Activated T-cell treated with anti-CD3 and anti-CD28 coated beads for 4 hours (primary cell): ENCODE measurements at places on chromosomes 3 and 15.

- DNase-seq = no peak
Observed at GRCh38 chr3:190860521-190860920, 2.0 kb downstream of the GMNC start.

DNA sequence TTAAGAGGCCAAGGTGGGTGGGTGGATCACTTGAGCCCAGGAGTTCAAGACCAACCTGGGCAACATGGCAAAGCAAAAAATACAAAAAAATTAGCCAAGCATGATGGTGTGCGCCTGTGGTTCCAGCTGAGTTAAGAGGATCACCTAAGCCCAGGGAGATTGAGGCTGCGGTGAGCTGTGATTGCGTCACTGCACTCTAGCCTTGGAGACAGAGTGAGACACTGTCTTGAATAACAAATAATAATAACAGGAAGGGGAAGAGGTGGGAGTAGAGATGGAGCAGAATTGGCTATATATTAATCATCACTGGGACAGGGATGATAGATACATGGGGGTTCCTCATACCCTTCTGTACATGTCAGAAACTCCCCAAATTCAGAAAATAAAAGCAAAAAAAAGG is 23.8 kb upstream of the NMB start:
- no peak for DNase-seq

- no peak for DNase-seq
Observed at GRCh38 chr3:184737063-184737462, 25.2 kb upstream of the MAGEF1 start.

DNA sequence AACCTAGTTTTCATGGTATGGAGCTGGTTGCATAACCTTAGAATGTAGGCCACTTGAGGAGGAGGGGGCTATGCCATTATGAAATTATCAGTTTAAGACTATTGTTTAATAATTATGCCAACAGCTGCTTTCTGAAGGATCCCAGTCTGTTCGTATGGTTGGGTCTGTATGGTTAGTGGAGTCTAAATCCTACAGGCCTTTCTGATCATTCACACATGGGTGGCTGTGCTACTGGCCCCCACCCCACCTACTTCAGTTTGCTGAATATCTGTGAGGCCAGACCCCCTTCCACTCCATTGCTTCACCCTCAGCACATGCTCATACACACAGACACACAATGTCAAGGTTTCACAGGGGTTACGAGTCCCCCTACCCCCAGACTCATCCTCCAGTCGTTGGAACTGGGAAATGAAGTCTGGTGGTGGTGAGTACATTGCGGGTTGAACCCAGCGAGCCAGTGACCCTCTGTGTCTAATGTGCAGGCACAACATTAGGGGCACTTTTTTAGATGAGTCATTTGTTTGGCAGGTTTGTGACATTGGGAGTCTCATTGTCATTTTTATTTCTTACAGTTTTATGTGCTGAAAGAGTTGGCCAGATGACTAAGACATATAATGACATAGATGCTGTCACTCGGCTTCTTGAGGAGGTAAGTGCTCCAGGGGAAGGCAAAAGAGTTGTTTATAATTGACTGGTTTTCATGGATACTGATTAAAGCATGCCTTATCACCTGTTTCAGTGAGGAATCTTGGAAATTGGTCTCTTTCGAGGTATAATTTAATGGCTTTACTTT is 85.3 kb downstream of the TRAK1 start:
- DNase-seq = no peak

DNA sequence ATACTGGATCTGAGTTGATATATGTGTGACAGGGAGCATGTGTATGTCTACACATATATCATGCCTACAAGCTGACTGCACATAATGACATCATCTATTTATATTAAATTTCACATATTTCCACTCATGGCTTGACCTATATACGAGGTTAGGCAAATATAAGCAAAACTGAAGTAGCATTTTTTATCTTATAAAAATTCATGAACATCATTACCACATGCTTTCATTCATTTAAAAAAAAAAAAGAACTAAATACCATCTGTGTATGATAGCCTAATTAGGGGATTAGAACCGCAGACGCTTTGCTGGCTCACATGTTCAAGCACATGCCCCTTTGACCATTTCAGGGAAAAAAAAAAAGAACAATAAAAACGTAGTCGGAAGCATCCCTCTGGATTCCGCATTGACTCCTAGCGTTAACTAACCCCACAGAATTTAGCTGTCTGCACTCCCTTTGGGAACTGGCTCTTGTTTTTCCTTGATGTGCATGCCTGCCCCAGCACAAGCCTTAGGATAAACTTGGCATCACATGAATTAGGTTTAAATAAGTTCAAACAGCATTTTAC is 888.4 kb downstream of the ROBO1 start:
- no peak for DNase-seq

GRCh38 chr3:126555795-126556636 is 2.7 kb downstream of the C3orf22 start:
- DNase-seq = no peak

- DNase-seq = no peak
Observed at GRCh38 chr15:80721476-80721875, 26.4 kb downstream of the ABHD17C start.

DNA sequence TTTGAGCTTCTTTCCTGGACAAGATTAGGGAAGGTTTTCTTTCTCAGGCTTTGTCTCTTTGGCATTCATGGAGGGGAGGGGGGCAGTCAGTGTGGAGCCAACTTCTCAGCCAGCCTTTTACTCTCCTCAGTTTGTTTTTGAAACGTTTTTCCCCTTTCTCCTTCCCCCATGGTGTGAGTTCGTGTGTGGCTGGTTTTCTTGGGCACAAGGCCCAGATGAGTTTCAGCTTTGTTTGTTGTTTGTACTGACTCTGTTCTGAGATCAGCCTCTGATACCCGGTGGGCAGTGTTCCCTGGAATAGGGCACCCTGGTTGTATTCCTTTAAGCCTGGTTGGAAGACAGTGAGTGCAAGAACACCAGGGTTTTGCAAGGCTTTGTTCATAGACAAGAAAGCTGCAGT is 168.2 kb upstream of the RARB start:
- DNase-seq = no peak

GRCh38 chr3:64150623-64151207 is 74.6 kb downstream of the PRICKLE2 start:
- no peak for DNase-seq

- no peak for DNase-seq
Observed at GRCh38 chr3:150388498-150389418, 19.3 kb upstream of the TSC22D2 start.
